ENCODE measurements at places on chromosomes 3 and 15.

DNA sequence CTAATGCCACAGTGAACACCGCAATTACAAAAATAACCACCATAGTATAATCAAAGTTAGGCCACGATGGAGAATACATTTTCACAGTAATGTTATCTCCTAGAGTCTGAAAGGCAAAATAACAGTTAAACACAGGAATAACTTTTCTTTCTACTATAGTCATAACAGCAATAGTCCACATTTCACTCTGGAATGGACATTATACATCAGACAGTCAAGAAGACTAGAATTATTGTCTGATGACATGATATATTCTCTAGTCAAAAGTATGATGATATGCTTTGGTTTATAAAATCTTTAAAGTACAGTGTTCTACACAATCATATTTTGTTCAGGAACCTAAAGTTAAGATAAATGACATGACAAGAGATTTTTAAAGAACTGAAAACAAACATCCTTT lies 18.0 kb downstream of the SPPL2A start:
- DNase-seq: no peak

DNA sequence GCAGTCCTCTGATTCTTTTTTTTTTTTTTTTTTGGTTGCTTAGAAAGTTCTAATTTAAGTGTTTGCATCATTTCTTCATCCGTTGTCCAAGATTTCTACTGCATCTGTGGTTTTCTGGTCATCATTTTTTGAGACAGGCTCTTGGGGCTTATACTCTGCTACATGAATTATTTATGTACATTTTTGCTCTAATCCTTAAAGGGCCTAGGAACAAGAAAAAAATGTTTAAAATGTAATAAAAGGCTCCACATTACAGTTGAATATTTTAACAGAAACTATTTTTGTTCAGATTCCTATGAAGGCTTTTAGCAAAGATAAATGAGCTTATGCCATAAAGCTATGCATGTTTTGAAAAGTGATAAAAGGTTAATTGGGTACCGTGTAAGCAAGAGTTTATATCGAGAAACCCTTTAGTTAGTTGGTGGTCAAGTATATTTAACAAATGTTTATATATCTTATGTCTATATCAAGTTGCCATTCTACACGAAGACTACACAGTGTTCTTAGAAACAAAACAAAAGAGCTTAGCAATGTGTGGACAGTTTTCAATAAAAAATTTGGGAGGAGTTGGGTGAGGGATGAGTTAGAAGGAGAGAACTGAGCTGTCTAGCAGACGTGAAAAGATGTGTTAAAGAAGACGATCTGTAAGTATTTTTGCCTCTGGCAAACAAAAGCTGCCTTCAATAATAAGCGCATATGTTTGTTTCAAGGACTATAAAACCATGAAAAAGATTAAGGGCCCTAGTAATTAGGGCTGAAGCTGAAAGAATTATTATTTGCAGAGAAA lies 563.6 kb upstream of the NAALADL2 start:
- no peak for DNase-seq

DNA sequence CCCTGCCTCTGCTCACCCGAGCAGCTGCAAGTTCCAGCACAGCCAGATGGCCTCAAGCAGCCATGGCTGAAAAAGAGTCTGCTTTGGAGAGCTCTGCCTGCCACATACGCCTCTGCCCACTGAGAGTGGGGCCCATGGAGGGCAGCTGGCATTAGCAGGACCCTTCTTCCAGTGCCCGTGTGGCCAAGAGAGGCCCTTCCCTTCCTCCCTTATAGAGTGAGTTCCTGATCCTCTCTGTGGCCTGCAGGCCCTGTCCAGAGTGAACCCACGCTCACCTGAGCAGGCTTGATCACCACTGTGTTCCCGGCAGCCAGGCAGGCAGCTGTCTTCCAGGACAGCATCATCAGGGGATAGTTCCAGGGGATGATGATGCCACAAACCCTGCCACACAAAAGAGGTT lies 41.4 kb upstream of the SLC41A3 start:
- DNase-seq: no peak

DNA sequence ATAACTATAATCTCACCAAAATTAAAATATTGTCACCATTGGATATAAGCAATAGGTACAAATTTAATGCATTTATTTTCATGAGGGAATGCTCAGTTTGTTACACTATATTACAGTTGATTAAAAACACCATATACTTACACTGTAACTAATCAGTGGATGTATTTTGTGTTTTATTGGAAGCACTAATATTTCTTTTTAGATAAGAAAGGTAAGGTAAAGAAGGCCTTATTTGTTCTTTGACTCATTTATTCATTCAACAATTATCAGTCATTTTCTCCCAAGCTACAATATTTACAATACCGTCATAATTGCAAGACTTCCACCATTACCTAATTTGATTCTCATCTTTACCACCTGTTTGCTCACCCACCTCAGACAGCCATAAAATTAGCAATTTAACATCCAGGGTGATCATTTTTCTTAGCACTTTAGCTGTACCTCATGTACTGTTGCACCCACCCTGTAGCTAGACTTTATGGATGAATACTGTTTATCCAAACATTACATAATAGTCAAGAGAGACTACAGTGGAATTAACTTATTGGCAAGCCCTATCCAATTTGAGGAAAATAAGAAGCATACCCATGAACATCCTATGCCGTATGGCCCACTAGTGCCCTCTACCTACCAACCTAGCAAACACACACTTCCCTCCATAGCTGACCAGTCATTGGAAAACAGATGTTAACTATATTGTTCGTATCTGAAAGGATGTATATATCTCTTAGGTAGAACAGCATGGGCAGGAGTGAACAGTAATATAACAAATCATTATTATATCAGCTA lies 229.6 kb downstream of the BBX start:
- DNase-seq: no peak

DNA sequence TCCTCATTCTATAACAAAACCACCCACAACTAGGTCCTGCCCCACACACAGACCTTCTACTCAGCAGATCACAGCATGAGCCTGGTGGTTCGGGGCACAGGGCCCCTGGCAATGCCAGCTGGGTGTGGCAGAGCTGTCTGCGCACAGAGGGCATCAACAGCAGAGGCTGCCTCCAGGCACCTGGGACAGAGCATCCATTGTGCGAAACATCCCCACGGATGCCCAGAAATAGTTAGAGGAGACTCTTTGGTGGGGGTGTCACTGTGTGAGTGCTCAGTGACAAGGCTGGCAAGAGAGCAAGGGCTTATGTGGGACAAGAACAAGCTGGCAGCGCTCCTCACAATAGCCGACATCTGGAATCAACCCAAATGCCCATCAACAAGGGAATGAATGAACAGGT lies 487.4 kb upstream of the PROK2 start:
- DNase-seq: no peak

GRCh38 chr3:4543110-4543509 lies 50.0 kb downstream of the ITPR1 start:
- no peak for DNase-seq

- DNase-seq: no peak
Observed at GRCh38 chr15:59380902-59381610, 8.4 kb upstream of the MYO1E start.

- no peak for DNase-seq
Observed at GRCh38 chr15:97748576-97748975, 211.9 kb upstream of the ARRDC4 start.

DNA sequence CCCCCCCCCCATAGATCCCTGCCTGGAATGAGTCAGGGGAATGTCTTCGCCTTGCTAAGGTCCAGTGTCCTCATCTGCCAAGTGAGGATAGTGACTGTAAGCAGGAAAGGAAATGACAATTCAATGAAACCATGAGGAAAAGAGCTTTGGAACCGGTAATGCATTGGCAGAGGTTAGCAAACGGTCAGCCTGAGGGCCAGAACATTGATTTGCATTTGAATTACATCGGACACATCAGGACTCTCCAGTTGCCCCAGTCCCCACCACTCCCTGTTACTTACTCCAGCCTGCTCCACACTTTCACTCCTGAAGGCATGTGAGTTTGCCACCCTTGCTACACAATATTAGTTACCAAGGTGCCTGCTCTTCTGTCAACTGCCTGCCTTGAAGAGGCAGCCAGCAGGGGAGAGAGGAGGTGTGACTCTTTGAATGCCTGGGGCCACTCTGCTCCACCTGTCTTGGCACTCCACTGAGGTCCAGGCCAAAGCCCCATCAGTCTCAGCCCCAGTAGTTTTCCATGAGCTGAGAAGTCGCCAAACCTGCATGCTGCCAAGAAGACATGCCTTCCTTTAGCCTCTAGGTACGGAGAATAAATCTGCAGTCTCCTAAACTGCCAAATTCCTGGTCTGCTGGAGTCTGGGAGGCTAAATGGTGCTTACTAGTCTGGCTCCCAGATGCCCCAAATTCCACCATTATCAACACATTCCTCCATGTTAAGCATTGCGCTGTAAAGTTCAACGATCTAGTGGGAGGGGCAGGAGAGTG lies 191.7 kb upstream of the TLE3 start:
- DNase-seq: no peak

DNA sequence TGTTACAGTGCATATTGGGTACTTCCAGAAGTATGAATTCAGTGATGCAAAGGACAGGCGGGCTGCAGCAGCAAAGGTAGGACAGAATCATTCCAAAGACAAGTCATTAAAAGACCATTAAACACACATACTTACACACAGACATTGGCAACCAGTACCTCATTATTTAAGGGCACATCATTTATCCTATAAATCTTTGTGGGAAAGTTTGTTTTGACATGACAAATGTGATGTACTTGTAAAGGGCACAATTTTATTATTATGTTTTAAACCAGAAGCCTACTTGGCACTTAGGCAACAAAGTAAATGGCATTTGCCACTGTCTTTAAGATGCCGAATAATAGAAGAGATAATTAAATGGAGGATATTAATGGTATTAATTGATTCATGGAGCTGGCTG lies 22.7 kb downstream of the ARIH1 start:
- DNase-seq: no peak

GRCh38 chr3:174439331-174440252 lies 419.5 kb upstream of the NAALADL2 start:
- no peak for DNase-seq

- DNase-seq: no peak
Observed at GRCh38 chr15:38504680-38505467, 50.9 kb downstream of the FAM98B start.

GRCh38 chr15:78374436-78375393 lies 34.6 kb downstream of the CRABP1 start:
- DNase-seq: no peak

DNA sequence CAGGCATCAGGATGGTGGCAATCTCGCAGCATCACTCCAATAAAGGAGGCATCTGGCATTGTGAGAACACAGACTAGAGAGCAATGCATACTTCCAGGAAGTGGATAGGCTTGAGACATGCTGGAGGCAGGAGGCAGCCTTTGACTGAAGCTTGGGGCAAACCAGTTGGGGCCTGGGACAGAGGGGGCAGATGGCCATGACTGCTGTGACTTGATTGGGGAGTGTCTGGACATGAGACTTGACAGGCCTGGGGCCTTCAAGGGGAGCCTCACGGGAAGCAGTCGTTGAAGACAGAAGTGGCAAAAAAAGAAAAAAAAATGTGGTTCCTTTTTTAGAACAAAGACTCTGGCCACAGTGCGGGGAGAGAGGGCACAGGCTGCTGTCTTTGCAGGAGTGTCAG lies 44.7 kb upstream of the CHRNA7 start:
- DNase-seq: no peak

GRCh38 chr15:62999178-62999577 lies 43.4 kb upstream of the TPM1 start:
- DNase-seq: no peak

DNA sequence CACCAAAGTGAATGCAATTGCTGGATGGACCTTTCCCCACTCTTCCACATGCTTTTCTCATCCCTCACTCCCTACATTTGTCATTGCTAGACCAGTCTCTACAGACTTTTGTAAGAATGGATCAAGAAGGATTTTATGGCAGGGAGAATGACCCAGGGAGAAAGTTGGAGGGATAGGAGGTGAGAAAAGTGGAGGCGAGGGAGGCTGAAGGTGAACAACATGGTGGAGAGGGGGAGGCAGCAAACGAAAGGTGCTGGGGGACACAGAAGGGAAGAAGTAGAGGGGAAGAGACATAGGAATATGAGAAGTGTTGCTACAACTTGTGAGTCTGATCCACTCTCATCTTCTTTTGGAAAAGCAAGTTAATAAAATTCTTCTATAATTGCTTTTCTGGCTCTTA lies 24.4 kb upstream of the RTP1 start:
- no peak for DNase-seq

- DNase-seq: no peak
Observed at GRCh38 chr15:33171202-33171601, 23.3 kb downstream of the FMN1 start.

DNA sequence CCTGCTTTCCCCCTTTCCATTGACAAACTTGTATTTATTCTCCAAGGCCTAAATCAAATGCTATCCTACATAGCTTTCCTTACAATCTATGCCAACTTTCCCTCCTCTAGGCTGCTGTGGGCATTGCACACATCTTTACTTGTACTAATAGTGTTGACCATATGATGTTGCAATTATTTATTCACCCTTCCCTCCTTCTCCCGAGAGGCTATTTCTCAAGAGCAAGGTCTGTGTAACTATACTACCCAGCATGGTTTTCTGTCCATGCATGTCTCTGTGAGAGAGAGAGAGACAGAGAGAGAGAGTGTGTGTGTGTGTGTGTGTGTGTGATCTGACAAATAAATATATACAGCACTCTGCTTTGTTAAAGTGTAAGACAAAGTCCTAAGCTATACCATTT lies 63.8 kb downstream of the GTPBP8 start:
- no peak for DNase-seq

DNA sequence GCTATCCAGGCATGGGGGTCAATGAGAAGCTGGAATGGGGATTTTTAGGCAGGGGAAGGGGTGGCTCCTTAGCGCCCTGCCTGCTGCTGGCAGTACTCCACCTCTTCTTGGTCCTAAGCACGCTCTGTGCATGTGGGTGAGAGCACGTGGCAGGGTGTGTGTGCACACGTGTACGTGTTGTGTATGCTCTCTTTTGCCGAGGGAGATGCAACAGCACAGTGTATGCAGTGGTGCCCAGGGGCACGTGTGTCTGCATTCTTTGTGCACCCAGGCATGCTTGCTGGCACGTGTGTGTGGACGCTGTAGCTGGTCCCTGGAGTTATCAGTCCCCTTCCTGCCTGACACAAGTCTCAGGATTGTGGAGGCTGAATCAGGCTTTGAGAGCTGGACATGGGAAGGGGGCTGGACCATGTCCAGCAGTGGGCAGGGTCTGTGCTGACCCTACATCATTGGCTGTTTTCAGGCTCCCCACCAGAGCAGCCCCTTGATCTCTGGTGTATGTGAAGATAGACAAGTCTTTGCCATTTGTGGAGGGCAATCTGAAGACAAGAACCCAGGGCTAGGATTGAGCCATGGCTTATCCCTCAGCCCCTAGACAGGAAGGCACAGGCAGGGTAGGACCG lies 1.9 kb upstream of the CAMKV start:
- DNase-seq: no peak

DNA sequence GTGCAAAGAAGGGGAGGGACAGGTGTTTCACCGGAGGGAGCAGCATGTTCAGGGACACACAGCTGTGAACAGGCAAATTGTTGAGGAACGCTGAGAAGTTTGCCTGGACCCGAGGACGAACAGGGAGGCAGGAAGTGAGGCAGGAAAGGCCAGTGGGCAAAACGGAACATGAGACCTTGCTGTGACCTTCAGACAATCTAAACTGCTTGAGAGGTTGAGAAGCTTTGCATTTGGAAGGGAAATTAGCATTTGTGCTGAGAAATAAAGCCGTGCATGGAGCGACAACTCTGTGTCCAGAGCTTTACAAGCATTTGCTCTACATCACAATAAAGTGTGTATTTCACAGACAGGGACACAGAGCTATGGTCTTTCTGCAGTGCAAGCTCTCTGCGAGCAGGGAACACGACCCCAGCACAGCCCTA lies 47.9 kb downstream of the CDC25A start:
- DNase-seq: no peak
